Stimulated activated CD8-positive, alpha-beta memory T cell treated with anti-CD3 and anti-CD28 coated beads, Interleukin-2, amount 100 ng/mL, for 1 hour (primary cell): ENCODE measurements at places on chromosomes 1 and 21.

GRCh38 chr1:9825093-9826074 lies 1.6 kb upstream of the CLSTN1 start:
- DNase-seq, result no peak

- no peak for DNase-seq
These were observed 58.1 kb downstream of the CASZ1 start for GRCh38 chr1:10738061-10739058.

DNA sequence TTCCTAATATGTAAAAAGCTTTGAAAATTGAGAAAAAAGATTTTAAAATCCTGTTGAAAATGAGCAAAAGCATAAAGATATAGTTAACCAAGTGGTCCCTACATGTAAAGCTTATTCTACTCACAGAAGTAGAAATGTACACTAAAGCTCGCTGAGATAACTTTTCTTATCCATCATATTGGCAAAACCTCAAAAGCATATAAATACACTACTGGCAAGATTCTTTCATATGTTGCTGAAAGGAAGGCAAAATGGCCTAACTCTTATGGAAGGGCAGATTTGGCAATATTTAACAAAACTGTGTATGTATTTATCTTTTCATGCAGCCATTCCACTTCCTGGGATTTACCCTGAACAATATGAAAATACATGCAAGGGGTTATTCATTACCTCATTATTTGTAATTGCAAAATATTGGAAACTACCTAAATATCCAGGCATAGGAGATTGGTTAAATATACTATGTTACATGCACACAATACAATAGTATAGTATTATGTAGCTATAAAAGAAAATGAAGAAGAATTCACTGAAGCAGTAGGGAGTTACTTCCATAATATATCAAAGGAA lies 43.2 kb upstream of the LYPLAL1 start:
- DNase-seq, result no peak

DNA sequence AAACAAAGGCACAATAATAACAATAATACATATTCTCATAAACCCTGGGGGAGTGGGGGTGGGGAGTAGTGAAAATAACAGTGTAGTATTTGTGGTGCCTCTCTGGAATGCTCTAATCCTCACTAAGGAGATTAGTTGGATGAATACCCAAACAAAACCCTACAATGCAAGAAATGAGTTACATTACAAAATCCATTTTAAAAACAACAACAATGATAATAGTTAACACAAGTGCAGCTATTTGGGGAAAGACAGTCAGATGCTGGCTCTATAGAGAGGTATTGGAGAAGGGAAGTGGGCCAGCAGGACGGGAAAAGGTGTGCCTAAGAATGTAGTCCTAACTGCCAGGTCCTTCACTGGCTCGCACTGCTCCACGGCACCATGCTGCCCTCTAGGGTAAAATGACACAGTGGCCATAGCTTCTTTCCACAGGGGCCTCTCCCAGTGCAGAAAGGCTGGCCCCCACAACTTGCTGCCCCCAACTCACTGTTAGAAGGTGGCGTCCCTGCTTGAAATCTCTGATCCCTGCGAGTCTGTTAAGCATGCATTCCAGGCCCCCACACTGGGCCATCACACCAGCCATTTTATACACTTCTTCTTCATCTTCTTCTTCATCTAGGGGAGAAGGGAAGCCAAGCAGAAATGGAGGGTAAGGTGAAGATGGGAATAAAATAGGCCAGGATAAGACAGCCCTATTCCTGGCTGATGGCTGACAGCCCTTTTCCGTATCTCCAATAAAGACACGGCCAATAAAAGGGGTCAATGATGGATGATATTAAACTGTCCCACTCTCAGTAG lies 113.8 kb downstream of the UBR4 start:
- no peak for DNase-seq

GRCh38 chr1:107297681-107298080 lies 156.8 kb downstream of the NTNG1 start:
- no peak for DNase-seq

DNA sequence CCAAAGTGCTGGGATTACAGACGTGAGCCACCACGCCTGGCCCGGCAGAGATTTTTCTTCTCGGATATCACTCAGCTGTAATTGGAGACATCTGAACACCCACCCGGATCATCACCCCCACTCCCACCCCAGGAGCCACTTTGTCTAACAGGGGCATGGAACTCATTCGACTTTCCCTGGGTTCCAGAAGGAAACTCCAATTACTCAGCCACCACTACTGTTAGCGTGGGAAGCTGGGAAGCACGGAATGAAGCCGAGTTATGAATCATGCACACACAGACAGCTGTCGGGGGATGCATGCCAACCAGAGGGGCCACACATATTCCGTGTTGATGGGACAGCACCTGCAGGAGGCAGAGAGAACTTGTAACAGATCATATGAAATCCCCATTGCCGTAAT lies 85.2 kb downstream of the HLCS start:
- no peak for DNase-seq

- no peak for DNase-seq
These were observed 1995.8 kb downstream of the NCAM2 start for GRCh38 chr21:22993822-22994574.

GRCh38 chr1:234270093-234270492 lies 103.2 kb upstream of the COA6 start:
- no peak for DNase-seq

- DNase-seq, result no peak
These were observed 45.7 kb upstream of the DEPDC1 start for GRCh38 chr1:68542586-68542985.

- no peak for DNase-seq
These were observed 79.7 kb downstream of the TBX19 start for GRCh38 chr1:168360151-168361021.

DNA sequence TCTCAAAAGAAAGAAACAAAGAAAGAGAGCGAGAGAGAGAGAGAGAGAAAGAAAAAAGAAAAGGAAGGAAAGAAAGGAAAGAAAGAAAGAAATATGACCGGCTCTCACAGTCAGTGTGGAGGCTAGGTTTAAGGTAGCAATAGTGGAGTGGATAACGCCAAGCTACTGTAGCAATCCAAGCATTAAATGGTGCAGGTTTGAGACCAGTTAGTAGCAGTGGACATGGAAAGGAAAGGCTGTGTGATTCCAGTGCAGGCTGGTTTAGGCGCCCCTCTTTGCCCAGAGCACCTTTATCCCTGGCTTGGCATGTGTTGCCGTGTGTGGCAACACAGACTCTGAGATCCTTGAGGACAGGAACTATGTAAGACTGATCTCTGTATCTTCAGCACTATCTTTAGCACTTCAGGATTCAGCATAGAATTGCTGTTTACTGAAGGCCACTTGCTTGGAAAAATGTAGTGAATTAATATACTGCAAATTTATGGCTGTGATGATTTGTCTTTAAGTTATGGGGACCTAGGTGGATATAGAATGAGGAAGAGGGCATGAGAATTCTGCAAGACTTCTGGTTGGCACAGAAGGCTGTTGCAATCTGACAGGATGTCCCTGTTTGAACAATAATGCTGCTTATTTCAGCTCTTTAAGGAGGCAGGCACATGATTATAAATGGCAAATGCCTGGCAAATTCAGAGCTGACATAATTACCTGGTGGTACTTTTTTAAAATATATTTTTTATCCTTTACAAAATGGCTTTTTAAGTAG lies 10.8 kb upstream of the OSBPL9 start:
- no peak for DNase-seq

- DNase-seq, result no peak
These were observed 420 bp upstream of the VPS13D start for GRCh38 chr1:12229386-12229834.

DNA sequence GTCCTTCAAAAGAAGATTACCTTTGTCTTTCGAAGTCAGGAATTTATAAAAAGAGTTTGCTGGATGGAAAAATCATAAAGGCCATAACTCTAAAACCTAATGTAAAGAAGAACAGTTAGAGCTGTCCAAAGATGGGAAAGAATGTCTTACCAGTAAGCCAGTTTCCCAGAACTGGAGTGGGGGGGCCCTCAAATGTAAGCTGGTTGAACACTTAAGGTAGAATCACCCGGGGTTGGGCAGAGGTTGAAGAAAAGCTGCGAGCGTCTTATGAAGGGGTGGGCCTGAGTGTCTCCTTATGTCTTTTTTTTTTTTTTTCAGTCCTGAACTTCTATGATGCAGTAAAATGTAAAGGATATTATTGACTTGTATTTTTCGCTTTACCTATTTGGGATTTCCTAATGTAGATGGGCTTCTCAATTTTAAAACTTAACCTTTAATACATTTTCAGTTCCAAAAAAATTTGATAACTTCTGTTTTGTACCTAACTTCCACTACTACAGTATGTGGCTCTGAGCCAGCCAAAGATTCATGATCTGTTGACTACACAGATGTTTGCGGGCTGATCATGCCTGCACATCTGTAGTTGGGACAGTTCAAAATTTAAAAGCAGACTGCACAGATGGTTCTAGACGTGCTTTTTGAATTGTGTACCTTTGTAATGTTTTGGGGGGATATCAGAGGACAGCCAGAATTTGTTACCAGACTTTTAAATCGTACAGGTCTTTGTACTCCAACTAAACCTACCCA lies 43.6 kb downstream of the NFYC start:
- no peak for DNase-seq

GRCh38 chr1:23727362-23727811 lies 15.9 kb upstream of the ELOA start:
- no peak for DNase-seq

GRCh38 chr1:9341301-9341845 lies 48.7 kb downstream of the SPSB1 start:
- no peak for DNase-seq

DNA sequence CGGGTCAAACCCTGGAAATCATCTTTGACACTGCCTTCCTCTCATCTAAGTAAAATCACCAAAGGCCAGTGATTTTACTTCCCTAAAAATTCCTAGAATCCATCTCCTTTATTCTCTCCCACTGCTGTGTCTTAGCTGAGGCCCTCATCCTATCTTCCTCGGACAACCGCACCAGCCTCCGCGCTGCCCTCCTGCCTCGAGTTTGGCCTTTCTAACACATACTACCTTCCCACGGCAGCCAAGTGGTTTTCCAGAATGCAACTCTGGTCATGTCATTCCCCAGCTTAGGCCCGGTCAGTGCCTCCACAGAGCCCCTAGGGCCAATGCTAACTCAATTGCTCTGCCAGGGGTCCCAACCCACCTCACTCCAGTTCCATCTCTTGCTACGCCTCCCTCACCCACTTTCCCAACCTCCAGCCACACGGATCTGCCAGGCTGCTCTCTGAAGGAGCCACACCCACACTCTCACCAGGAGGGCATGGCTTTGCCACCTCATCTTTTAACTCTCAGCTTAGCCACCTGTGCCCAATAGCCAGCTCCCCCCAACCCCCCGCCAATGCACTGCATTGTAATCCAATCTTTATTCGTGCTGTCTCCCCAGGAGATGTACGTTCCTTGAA lies 6.8 kb downstream of the TMEM9 start:
- no peak for DNase-seq

DNA sequence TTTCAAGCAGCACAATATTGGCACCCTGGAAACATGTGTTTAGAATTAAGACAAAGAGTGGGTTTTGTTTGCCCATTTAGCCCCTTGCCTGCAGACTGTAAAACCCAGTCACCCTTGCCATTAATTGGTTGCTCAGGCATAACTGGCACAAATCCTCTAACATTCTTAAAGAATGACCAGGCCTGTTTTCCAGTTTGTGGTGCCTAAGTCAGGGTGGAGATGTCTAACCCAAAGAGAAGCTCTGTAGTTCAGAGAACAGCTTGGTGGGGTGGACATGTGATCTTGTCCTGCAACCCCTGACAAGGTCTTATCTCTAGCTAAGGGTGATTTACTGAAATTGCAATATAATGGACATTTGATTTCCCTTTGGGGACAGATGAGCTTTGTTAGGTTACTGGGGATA lies 8.8 kb upstream of the ANGPTL7 start:
- DNase-seq, result no peak

- DNase-seq, result no peak
These were observed 29.3 kb downstream of the TMCC2 start for GRCh38 chr1:205256951-205257625.

GRCh38 chr1:74502432-74502831 lies 10.0 kb downstream of the LRRC53 start:
- DNase-seq, result no peak

DNA sequence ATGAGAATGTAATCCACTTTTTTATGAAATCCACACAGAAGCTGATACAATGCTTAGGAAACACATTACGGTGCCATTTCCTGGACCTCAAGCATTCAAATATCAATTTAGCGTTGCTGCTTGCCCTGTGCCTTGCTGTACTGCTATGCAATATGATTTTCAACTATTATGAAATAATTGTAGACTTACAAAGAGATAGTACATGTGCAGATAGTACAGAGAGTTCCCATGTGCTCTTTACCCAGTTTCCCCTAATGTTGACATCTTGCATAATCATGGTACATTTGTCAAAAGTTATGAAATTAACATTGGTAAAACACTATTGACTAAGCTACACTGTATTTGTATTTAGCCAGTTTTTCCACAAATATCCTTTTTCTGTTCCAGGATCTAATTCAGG lies 37.7 kb upstream of the PTBP2 start:
- no peak for DNase-seq

GRCh38 chr1:33460144-33460543 lies 12.3 kb upstream of the ZSCAN20 start:
- DNase-seq, result no peak

- DNase-seq, result no peak
These were observed 12.6 kb downstream of the PKP1 start for GRCh38 chr1:201295861-201296260.
